ENCODE measurements at places on chromosomes 6 and 20.

DNA sequence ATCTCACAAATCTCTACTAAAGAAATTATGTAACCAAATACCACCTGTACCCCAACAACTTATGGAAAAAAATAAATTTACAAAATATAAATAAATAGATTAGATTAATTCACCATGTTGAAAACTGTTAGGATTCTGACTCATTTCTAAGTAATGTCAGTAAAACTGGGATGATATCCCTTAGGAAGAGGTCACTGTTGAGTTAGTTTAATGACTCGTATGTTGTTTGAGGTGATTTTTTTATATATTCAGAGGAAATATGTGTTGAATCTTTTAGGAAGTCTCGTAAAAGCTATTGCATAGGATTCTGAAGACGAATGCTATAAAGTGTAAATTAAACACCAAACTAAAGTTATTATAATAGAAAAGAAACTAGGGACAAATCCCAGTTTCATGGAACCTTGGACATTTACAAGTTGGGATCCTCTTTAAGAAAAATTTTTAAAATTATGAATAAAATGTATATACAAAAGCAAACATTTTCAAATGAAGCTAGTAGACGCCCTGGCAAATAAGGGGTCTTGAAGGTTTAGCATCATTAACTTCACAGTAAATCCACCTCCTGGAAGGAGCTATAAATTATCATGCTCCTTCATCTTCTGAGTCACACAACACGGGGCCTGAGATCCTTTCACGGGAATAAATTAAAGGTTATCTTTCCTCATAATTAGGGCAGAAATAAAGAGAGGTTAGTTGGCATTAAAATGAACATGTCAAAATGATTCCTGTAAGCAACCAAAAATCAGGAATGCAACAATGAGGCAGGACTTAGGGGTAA lies 37.0 kb upstream of the POU3F2 start:
- no peaks in the 10 kb centered on the region for H3K36me3 ChIP-seq
- H3K27me3 ChIP-seq, result no peaks in the 10 kb centered on the region
- H3K27ac ChIP-seq, result no peak overlapping the region
- no peak overlapping the region for H3K4me3 ChIP-seq
- DNase-seq, result no peak

DNA sequence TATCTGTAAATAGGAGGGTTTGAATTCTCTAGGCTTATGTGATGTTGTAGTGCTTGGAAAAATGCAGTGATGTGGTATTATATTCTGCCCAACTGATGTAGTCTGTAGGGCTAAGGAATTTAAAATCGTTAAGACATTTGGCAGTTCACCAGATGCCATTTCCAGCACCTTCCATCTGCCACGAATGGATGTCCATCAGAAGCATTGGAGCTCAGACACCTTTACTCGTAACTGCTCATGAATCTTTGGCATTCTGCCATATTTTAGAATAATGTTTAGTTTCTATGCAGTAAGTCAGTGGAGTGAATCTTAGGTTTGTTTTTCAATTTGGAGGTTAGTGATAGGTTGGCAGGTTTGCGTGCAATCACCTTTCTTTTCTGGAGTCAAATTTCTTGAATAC lies 2.4 kb upstream of the SYTL3 start:
- no peaks in the 10 kb centered on the region for H3K36me3 ChIP-seq
- no peak overlapping the region for H3K27ac ChIP-seq
- no peak overlapping the region for H3K4me3 ChIP-seq
- DNase-seq, result no peak
- peaks cover 15% of the 10 kb centered on the region for H3K27me3 ChIP-seq

GRCh38 chr6:94213226-94213625 lies 793.9 kb upstream of the EPHA7 start:
- no peaks in the 10 kb centered on the region for H3K36me3 ChIP-seq
- no peaks in the 10 kb centered on the region for H3K27me3 ChIP-seq
- H3K4me1 ChIP-seq, result peaks cover 13% of the 10 kb centered on the region
- H3K27ac ChIP-seq, result no peak overlapping the region

DNA sequence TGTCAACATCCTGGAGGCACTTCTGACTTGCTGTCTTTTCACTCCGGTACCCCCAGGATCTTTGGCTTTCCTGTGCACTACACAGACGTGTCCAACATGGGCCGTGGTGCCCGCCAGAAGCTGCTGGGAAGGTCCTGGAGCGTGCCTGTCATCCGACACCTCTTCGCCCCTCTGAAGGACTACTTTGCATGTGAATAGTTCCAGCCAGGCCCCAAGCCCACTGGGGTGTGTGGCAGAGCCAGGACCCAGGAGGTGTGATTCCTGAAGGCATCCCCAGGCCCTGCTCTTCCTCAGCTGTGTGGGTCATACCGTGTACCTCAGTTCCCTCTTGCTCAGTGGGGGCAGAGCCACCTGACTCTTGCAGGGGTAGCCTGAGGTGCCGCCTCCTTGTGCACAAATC lies 12.0 kb upstream of the MAPRE1 start:
- no peaks in the 10 kb centered on the region for H3K27me3 ChIP-seq
- peaks cover 8% of the 10 kb centered on the region for H3K36me3 ChIP-seq
- peak overlapping the region; percentile 49 for H3K27ac ChIP-seq
